ENCODE measurements at places on chromosomes 2 and 18.
A peak's percentile ranks its signal among the peaks of the same experiment; 100 is the strongest.

DNA sequence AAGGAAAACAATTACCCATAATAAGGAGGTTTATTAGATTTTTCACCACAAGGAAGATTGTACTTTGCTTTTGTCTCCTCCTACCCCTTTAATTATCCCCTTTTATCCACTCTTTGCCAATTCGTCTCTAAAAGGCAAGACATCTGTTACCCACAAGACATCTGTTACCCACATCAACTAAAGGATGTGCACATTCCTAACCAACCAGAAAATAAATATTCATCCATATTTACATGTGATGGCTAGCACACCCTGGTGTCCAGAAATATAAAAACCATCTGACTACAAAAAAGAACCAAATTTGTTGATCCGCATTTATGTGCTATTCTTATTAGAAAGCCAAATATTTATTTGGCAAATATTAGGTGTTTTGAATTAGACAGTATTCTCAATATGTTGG lies 35.7 kb downstream of the ACVR1C start:
- peak; percentile 20 for DNase-seq

DNA sequence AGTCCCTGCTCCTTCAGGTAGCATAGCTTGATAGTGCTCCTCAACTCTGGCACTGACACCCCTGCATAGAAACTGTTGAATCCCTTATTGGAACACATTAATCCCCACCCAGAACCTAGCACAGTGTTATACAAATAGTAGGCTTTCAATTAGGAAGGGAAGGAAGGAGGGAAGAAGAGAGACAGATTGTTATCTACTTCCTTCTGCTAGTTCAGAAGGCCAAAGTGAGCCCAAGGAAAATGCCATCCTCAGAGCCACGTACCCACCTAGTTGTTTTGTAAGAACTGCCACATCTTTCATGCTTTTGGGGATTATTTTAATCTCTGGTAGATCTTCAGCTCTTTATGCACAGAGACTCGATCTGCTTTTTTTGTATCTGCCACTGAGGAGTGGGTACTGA lies 75.1 kb downstream of the CLHC1 start:
- DNase-seq, result no peak

GRCh38 chr2:199914372-199914958 lies 3.4 kb downstream of the C2orf69 start:
- no peak for DNase-seq

GRCh38 chr2:239339726-239340601 lies 60.9 kb downstream of the HDAC4 start:
- no peak for DNase-seq

- DNase-seq, result no peak
Observed at GRCh38 chr2:1911811-1912210, 167.5 kb upstream of the PXDN start.

GRCh38 chr2:190177249-190178040 lies 114.9 kb upstream of the MSTN start:
- DNase-seq, result no peak

DNA sequence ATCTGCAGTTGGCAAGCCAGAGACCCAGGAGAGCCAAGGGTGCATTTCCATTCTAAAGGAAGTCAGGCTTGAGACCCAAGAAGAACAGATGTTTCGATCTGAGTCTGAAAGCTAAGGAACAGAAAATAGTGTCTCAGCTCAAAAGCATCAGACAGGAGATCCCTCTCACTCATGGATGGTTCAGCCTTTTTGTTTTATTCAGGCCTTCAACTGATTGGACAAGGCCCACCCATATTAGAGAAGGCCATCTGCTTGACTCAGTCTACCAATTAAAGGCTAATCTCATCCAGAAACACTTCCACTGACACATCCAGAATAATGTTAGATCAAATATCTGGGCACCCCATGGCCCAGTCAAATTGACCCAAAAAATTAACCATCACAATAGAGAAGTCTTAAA lies 255.0 kb downstream of the TXNL1 start:
- DNase-seq, result no peak

- no peak for DNase-seq
Observed at GRCh38 chr18:3808985-3809780, 359.2 kb downstream of the TGIF1 start.

GRCh38 chr2:73588177-73588576 lies 54.0 kb downstream of the NAT8 start:
- no peak for DNase-seq

DNA sequence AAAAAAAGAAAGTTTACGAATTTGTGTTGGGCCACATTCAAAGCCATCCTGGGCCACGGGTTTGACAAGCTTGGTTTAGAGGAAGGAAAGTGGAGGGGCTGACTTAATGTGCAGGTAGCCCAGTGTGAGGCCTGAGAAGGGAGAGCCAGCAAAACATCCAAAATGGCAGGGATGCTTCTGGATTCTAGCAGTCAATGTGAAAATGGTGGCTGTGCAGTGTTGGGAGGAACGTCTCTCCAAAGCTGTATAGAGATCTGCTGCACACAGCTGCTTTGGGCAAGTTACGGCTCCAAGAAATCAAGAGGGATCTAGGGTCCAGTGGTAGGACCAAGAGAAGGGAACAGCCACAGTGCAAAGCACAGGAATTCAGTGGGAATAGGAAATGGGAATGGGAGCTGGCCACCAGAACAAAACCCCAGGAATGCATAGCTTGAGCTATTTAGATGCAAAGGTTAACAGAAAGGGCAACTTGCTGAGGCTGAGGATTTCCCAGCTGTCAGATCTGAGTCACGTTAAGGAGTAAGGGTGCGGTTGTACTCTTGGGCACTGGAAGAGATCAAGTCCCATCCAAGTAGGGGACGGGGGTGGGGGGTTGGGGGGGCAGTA lies 70.6 kb downstream of the B3GNT2 start:
- peak; percentile 92 for DNase-seq

DNA sequence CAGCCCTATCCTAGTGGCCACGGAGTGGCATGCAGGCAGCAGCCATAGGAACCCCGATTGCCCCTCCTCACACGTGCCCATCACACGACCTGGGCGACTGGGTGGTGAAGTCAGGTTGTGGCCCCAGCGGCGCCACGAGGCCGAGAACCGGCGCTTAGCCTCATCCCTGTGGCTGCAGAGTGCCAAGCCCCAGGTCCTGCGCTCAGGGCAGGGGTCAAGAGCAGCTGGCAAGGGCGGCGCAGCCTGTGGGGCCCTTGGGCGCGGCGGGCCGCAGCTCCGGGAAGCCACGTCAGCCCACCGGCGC lies 73.3 kb downstream of the RPIA start:
- no peak for DNase-seq

GRCh38 chr2:3042601-3043585 lies 334.7 kb downstream of the EIPR1 start:
- DNase-seq, result no peak

DNA sequence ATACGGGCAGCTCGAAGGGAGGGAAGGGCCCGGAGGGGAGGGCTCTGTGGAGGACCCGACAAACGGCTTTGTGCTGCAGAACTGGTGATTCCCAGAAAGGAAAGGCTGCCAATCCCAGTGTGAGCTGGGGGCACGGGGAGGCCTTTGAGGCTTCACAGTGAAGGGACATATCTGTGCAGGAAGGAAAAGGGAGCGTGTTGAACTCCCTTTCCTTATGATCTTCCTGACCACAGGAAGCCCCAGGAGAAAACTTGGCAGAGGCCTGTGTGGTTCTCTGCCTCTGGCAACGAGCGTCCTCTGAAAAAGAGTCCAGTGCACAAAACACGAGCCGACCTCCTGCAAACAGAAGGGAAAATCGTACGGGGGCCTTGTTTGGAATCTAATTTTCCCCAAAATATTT lies 683.5 kb upstream of the SALL3 start:
- no peak for DNase-seq

- no peak for DNase-seq
Observed at GRCh38 chr18:56146565-56146964, 491.8 kb downstream of the TXNL1 start.

GRCh38 chr2:41928526-41928925 lies 119.3 kb upstream of the PKDCC start:
- peak; percentile 83 for DNase-seq

DNA sequence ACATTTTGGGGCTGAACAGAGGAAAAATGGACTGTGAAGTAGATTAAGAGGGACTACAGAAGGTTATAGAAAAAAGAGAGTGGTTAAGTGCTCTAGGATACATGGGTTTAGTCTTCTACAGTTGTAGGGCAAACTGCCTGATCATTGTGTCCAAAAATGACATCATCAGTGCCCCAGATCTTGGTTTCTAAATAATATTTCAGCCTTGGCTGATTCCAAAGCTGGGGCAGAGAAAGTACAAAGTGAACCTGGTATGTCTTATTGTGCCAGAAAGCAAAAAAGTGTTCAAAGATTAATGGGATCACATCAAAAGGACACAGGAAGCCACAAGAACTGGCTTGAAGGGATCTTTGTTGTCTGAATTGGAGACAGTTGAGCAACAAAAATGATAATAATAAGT lies 97.1 kb upstream of the ZNF521 start:
- DNase-seq, result no peak

DNA sequence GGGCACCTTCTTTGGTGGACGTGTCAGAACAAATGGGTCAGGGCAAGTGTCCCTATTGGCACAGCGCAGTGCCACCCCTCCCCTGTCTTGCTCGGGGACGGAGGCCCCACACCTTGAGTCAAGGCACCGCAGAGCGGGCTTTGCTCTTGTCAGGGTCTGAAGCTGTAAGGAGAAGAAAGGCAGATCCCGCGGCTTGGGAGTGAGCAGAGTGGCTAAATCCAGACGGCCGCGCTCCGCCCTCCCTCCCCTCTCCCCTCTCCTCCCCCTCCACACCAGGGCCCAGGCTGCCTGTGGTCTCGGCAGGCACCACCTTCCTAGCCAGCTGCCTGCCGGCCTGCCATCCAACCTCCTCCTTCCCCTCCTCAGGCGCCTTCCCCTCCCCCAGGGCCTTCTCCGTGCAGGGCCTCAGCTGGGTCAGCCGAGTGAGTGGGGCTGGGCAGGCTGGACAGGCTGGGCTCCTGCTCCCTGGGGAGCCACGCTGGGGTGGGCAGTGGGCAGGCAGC lies 25.8 kb downstream of the SPEG start:
- DNase-seq, result peak; percentile 89

DNA sequence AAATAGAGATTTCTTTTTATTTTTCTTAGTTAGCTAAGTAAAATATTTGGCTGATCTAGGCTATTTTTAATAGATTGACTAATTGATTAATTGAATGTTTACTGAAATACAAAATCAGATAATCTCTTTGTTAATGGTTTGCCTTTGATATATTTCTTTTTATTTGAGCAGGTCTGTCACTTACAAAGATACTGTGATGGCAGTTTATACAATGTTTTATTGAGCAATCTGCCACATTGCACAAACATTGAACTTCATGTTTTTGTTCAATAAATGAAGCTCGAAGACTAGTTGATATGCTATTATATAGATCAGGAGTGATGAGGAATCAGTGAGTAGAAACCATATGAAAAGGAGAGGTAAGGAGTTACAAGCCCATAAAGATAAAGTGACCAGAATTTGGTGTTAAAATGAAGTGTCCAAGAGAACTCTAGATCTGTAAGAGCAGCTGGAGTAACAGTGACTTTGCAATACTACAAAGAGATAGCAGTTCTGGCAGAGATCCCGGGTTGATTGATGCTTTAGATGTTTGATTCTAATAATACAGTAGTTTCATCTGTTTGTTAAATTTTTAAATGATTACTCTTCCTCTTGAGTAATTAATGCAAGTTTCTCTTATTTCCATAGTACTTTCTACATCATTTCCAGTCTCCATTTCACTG lies 574.2 kb downstream of the CCDC85A start:
- peak; percentile 14 for DNase-seq

- no peak for DNase-seq
Observed at GRCh38 chr18:13539050-13539449, 187.3 kb downstream of the FAM210A start.

- no peak for DNase-seq
Observed at GRCh38 chr2:145108959-145109710, 589.2 kb upstream of the ZEB2 start.

GRCh38 chr2:199144546-199144945 lies 313.2 kb downstream of the SATB2 start:
- no peak for DNase-seq

- no peak for DNase-seq
Observed at GRCh38 chr2:181362561-181362960, 94.6 kb upstream of the ITGA4 start.

- no peak for DNase-seq
Observed at GRCh38 chr2:233501198-233502076, 65.1 kb downstream of the USP40 start.

- DNase-seq, result no peak
Observed at GRCh38 chr2:27795093-27795834, 23.7 kb downstream of the MRPL33 start.

DNA sequence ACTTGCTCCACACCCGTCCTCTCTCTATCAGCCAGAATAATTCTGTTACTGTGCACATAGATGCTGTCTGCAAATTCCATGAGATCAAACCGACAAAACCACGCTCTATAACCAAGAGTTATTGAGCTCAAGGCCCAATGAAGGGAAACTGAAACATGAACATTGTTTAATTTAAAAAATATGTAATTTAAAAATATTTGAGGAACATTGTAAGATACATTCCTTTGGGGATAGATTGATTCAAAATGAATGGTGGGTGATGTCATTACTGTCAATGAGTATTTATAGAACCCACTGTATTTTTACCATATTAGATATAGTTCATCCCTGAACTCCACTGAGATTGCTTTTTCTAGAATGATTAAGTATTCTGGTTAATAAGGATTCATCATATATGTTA lies 50.4 kb downstream of the NCKAP5 start:
- DNase-seq, result no peak

GRCh38 chr2:172484253-172484652 lies 56.9 kb downstream of the ITGA6 start:
- DNase-seq, result peak; percentile 33

DNA sequence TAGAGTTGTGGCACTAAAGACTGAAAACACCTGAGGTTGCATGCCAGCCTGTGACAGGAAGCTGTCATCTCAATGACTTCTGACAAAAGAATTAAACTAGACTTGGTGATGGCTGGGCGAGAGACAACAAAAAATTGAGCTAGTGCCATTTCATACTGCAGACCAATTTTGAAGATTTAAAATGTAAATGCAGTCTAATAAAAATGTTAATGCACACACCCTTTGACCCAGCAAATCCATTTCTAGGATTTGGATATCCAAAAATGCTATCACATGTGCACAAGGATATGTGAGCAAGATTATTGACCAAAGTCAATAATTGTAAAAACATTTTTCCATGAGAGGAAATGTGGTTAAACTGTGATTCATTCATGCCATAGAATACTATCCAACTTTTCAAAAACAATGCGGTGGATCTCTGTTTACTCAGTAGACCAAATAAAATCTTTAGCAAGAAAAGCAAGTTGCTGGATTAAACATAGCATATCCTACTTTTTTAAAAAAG lies 5.6 kb downstream of the FBXO36 start:
- peak; percentile 57 for DNase-seq

DNA sequence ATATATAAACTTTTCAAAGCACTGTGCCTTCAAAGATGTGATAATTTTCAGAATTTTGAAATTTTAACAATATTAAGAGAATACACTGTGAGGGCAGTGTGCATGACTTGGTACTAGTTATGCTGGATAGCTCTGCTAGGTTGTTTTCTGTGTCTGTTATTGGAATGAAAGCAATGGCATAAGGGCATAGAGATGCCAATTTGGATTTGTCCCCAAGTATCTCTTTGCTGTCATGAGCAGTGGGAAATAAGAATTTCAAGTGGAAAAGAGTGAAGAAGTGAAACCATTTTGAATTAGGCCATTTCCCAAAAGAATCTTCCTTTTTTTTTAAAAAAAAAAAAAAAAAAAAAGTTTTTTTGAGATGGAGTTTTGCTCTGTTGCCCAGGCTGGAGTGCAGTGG lies 76.8 kb downstream of the SLC39A10 start:
- no peak for DNase-seq

All from fibroblast of villous mesenchyme (primary cell).